ENCODE measurements at places on chromosomes 12 and 14. TPM values are rescaled to one million over a fixed set of nuclear protein-coding genes. Genes with fewer than 3 reads are reported as not detected.
A peak's percentile ranks its signal among the peaks of the same experiment; 100 is the strongest.

MYL2 gene
- 142 TPM for total RNA-seq

DNA sequence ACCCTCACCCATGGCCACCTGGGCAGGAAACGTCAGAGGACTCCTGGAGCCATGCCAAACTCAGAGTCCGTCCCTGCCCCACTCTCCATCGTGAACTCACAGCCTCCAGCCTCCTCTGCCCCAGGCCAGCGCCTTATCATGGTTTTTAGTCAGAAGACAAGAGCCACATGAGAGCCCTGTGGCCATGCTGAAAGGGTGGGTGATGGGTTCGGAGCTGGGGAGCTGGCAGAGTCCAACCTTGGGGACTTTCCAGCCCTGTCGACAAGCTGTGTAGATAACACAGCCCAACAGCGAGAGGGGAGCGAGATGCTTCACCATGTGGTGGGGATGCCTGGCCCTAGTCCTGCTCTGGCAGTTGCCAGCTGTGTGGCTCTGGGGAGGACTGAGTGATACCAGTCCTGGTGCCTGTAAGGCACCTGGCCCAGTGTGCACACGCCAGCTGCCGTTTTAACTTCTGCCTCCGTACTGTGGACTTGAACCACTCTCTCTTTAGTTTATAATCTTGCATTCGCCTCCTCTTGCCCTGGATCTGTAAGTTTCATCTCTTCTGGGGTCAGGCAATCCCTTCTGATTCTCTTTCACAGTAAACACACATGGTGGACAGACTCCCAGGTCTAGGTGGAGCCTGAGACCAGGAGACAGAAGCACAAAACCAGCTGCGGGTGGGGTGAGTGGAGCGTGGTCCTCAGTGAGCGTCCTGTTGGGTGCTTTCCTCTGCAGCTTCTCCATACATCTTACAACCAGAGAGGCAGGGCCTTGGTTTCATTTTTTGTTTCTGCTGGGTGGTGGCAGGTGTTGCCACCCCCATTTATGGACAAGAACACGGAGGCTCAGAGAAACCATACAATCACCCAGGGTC lies 55.3 kb downstream of the RIN3 start:
- H3K27ac ChIP-seq, result no peak overlapping the region
- H3K4me3 ChIP-seq, result no peak overlapping the region
- no peak for DNase-seq
- H3K4me1 ChIP-seq, result peaks cover 33% of the 10 kb centered on the region
- no peaks in the 10 kb centered on the region for H3K27me3 ChIP-seq

ACOT6 gene
- not detected for total RNA-seq

ZNF384 gene
- total RNA-seq, result 23.8 TPM

- DNase-seq, result no peak
- no peaks in the 10 kb centered on the region for H3K27me3 ChIP-seq
- H3K4me3 ChIP-seq, result no peak overlapping the region
- no peaks in the 10 kb centered on the region for H3K4me1 ChIP-seq
- no peaks in the 10 kb centered on the region for H3K36me3 ChIP-seq
Measured at GRCh38 chr12:85504164-85504563, 224.1 kb downstream of the ALX1 start.

GRCh38 chr14:99633141-99633540 lies 11.8 kb upstream of the HHIPL1 start:
- no peak for DNase-seq
- H3K27ac ChIP-seq, result no peak overlapping the region
- no peaks in the 10 kb centered on the region for H3K36me3 ChIP-seq
- peaks cover 8% of the 10 kb centered on the region for H3K4me1 ChIP-seq
- H3K27me3 ChIP-seq, result no peaks in the 10 kb centered on the region

DNA sequence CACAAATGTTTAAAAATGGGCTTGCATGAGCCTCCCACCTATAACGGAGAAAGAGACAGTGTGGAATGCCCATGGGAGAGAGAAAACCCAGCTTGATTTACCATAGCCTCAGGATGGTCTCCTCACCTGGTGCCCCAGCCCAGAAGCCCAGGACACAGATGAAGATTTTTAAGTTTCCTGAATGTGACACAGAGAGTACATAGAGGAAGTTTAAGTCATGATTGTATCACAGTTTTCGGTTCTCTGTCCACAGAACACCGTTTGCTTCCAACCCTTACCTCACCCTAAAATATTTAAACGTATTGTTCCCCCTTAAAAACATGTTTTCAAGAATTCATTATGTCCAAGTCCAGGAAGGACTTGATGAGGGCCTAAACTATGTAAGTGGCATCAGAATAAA lies 56.2 kb downstream of the NELL2 start:
- H3K4me3 ChIP-seq, result no peak overlapping the region
- H3K4me1 ChIP-seq, result no peaks in the 10 kb centered on the region
- no peaks in the 10 kb centered on the region for H3K36me3 ChIP-seq
- no peaks in the 10 kb centered on the region for H3K27me3 ChIP-seq

- H3K4me3 ChIP-seq, result no peak overlapping the region
- no peak overlapping the region for H3K27ac ChIP-seq
- H3K4me1 ChIP-seq, result no peaks in the 10 kb centered on the region
- H3K27me3 ChIP-seq, result no peaks in the 10 kb centered on the region
- no peaks in the 10 kb centered on the region for H3K36me3 ChIP-seq
Measured at GRCh38 chr14:98227000-98227726, 1044.8 kb downstream of the BCL11B start.

DNA sequence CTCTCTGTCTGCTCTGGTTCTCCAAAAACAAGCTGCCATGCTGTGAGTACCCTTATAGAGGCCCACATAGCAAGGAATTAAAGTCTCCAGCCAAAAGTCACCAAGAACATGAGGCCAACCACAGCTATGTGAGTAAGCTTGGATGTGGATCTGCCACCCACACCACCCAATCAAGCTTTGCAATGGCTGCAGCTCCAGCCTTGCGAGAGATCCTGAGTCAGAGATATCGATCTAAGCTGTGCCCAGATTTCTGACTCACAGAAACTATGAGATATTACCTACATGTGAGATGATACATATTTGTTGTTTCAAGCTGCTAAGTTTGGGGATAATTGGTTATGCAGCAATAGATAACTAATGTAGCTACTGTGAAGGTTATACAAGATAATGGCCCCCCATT lies 15.5 kb upstream of the TMEM233 start:
- no peak overlapping the region for H3K27ac ChIP-seq
- DNase-seq, result no peak
- H3K36me3 ChIP-seq, result no peaks in the 10 kb centered on the region
- no peaks in the 10 kb centered on the region for H3K27me3 ChIP-seq
- no peaks in the 10 kb centered on the region for H3K4me1 ChIP-seq

DNA sequence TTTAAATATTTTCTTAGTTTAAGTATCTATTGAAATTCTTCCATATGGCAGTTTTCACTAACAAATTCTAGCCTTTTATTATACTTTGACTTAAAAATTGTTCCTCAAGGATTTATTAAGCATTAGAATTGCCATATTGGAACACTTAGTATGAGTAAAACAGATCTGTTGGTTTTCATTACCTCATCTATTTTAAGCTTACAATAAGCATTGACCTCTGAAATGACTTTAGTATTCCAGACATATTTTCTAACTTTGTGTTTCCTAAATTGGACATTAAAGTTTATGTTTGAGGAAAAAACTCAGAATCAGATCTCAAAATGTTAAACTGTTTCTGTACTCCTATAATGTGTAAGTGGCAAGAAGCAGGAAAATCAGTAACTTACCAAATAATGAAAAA lies 48.4 kb downstream of the CSRP2 start:
- H3K4me3 ChIP-seq, result no peak overlapping the region
- no peaks in the 10 kb centered on the region for H3K4me1 ChIP-seq
- H3K27me3 ChIP-seq, result no peaks in the 10 kb centered on the region
- H3K27ac ChIP-seq, result no peak overlapping the region

GRCh38 chr12:94754653-94755052 lies 104.3 kb upstream of the TMCC3 start:
- no peaks in the 10 kb centered on the region for H3K36me3 ChIP-seq
- no peak overlapping the region for H3K4me3 ChIP-seq
- H3K4me1 ChIP-seq, result no peaks in the 10 kb centered on the region
- DNase-seq, result no peak
- no peak overlapping the region for H3K27ac ChIP-seq

GRCh38 chr14:73795466-73795865 lies 56.2 kb upstream of the PTGR2 start:
- H3K27me3 ChIP-seq, result no peaks in the 10 kb centered on the region
- H3K4me3 ChIP-seq, result no peak overlapping the region
- no peaks in the 10 kb centered on the region for H3K36me3 ChIP-seq
- no peak for DNase-seq
- peak overlapping the region; percentile 56 for H3K27ac ChIP-seq

GRCh38 chr14:84490081-84490480 lies 1039.9 kb upstream of the FLRT2 start:
- H3K36me3 ChIP-seq, result no peaks in the 10 kb centered on the region
- H3K4me1 ChIP-seq, result no peaks in the 10 kb centered on the region
- H3K27ac ChIP-seq, result no peak overlapping the region
- no peaks in the 10 kb centered on the region for H3K27me3 ChIP-seq
- no peak for DNase-seq
- no peak overlapping the region for H3K4me3 ChIP-seq

DNA sequence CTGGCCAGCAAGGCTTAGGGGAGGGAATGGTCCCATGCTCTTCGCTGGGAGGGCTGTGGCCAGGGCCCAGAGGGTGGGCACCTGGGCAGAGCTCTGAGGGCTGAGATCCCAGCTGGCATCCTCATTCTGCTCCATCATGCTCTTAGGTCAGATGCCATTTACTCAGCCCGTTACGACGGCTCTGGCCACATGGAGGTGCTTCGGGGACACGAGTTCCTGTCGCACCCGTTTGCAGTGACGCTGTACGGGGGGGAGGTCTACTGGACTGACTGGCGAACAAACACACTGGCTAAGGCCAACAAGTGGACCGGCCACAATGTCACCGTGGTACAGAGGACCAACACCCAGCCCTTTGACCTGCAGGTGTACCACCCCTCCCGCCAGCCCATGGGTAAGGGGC lies 30.8 kb upstream of the LRP1-AS start:
- H3K36me3 ChIP-seq, result peaks cover 86% of the 10 kb centered on the region
- H3K4me3 ChIP-seq, result no peak overlapping the region
- no peaks in the 10 kb centered on the region for H3K4me1 ChIP-seq
- H3K27me3 ChIP-seq, result no peaks in the 10 kb centered on the region

DNA sequence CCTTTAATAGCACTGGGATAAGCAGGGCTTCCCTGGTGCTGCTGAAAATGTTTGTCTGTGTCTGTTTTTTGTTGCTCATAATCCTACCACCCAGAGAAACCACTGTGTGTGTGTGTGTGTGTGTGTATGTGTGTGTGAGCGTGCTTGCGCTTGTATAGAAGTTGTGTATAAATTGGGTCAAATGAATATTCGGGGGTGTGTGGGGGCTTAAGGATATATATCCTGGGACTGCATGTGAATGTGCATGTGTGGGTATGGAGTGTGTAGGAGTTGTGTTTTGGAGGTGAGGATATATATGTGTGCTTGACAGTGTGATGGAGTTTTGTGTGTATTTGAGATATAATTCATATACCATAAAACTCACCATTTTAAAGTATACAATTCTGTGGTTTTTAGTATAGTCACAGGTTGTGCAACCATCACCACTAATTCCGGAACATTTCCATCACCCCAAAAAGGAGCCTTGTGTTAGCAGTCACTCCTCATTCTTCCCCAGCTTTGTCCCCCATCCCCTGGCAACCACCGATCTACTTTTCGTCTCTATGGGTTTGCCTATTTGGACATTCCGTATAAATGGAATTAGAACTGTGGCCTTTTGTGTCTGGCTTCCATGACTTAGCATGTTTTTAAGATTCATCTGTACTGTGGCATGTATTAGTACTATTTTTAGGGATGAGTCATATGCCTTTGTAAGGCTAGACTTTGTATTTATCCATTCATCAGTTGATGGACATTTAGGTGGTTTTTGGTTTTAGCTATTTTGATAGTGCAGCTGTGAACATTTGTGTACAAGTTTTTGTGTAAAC lies 25.6 kb downstream of the TCTN1 start:
- H3K4me3 ChIP-seq, result no peak overlapping the region
- no peaks in the 10 kb centered on the region for H3K36me3 ChIP-seq
- no peaks in the 10 kb centered on the region for H3K27me3 ChIP-seq
- no peak for DNase-seq

LAG3 gene
- not detected for total RNA-seq

Measured in right atrium auricular region (tissue), 2 donors.